ENCODE measurements at places on chromosomes 12 and 14.

GRCh38 chr12:93107514-93108312, 178.6 kb upstream of the EEA1 start:
- no peak for DNase-seq

DNA sequence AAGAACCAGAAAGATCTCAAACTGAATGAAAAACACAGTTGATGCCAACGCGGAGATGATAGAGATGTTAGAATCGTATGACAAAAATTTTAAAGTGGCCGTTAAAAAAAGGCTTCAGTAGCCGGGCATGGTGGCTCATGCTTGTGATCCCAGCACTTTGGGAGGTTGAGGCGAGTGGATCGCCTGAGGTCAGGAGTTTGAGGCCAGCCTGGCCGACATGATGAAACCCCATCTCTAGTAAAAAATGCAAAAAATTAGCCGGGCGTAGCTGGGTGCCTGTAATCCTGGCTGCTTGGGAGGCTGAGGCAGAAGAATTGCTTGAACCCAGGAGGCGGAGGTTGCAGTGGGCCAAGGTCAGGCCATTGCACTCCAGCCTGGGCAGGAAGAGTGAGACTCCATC, 5.4 kb upstream of the ACVRL1 start:
- no peak for DNase-seq

- no peak for DNase-seq
Observed at GRCh38 chr12:65830305-65830704, 6.0 kb downstream of the HMGA2 start.

DNA sequence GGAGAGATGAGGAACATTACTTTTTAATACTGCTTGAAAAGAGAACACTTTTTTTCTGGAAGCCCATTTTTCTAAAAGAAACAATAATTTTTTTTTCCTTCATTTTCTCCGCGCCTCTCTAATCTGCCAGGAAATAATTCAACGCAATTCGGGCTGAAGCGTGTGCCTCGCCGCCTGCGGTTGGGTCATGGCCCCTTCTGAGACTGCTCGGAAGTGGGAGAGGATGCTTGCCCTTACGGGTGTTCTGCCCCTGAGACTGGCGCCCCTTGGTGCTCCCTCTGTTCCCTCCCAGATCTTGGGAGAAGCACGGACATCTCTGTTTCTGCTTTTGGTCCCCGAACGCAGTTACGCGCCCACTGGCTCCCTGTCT, 332 bp upstream of the TBC1D30 start:
- no peak for DNase-seq

GRCh38 chr14:41973178-41973577, 366.5 kb downstream of the LRFN5 start:
- DNase-seq = no peak

- no peak for DNase-seq
Observed at GRCh38 chr14:39366460-39367386, 65.5 kb downstream of the FBXO33 start.

- no peak for DNase-seq
Observed at GRCh38 chr14:74863274-74863673, 12.7 kb downstream of the PROX2 start.

DNA sequence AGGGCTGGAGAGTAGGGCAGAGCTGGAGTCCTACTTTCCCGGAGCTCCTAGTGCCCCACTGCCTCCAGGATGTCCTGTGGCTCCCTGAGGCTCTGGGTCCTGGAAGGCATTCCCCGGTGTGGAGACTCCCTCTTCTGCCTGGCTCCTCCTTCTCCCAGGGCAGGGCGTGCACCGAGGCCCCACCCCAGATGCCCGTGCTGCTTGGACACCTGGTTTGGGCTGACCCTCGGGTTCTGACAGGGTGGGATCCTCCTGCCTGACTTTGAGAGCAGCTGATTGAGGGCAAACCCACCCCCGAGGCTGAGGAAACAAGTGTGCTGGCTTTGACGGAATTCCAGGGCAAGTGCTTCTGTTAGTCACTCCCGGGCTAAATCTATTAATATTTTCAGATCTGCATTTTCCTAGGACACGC, 15.4 kb downstream of the TEAD4 start:
- peak; percentile 41 for DNase-seq

DNA sequence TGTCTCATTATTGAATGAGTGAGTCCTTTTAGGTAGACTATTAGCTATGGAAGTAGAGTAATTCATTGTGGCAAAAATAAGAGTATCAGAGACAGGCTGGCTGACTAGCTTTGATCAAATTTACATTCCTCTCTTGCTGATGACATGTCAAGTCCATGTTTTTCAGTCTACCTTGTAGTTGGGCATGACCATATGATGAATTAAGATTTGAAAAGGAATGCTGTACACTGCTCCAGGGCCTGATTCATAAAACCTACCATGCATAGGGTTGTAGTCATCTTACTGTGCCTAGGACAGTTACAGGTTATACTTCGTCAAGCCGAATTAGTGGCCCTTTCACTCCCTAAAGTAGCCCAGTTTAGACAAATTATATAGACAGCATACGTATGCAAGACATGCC, 545.7 kb upstream of the MIS18BP1 start:
- no peak for DNase-seq

- peak; percentile 59 for DNase-seq
Observed at GRCh38 chr14:104150136-104151025, 12.0 kb downstream of the KIF26A start.

DNA sequence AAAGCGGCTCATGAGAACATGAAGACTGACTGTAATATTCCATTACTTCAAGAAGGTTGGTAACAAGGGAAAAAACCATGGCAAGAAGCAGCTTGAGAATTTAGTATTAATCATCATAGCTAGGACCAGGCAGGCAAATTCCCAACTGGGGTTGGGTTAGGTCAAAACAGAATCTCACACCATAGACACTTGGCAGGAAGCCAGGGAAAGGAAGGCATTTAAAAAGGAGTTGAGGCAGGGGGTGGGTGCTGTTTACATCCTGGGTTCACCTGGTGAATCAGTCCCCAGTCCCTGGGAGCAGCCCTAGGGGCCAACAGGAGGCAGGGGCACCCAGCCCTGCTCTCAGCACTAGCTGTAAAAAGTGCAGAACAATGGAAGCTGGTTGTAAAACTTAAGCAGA, 108.6 kb downstream of the EGLN3 start:
- DNase-seq = no peak

- no peak for DNase-seq
Observed at GRCh38 chr12:33818313-33818712, 204.0 kb upstream of the ALG10 start.

DNA sequence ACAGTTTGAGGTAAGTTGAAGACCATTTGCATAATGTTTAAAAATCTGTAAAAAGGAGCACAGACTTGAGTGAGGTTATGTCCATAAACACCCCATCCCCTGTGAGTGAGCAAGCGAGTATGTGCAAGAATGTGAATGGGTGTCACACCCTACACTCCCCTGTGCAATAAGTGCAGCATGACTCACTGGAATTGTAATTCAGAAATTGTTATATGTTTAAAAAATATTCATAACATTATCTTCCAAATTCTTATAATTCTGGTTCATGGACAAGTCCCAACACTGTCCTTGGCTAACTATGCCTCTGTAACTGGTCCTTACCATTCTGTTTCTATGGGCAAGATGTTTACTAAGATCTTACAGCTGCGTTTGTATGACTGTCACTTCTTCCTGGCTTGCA, 207.8 kb upstream of the FAR2 start:
- peak; percentile 11 for DNase-seq

GRCh38 chr14:50229681-50230080, 1.7 kb downstream of the SOS2 start:
- no peak for DNase-seq

DNA sequence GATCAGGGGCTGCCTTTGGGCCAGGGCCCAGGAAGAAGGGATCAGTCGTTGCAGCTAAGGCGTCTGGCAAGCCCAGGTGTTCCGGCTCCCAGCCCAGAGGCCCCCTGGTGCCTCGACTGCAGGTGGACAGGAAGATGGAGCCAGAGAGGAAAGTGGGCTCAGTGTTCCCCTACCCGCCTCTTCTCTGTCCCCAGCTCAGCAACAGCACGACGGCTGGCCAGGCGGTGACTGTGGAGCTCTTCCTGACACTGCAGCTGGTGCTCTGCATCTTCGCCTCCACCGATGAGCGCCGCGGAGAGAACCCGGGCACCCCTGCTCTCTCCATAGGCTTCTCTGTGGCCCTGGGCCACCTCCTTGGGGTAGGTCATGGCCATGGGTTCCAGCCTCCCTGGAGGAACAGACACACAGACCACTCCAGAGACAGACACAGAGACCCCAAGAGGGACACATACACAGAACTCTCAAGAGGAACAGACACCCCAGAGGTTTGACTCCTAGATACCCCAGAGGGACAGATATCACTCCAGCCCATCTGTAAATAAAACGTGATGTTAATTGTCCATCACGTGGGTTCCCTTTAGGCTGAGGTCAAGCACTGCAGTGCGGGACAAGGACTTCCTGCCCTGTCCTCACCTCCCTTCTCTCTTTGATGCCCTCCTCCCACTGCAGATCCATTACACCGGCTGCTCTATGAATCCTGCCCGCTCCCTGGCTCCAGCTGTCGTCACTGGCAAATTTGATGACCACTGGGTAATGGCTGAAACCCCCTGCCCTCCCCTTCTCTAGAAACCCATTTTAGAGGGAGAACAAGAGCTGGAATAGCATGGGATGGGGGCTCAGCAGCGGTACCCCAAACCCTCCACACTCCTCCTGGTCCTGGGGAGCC, 3.7 kb downstream of the AQP2 start:
- no peak for DNase-seq

- peak; percentile 26 for DNase-seq
Observed at GRCh38 chr12:88638966-88639760, 58.9 kb upstream of the KITLG start.

All from AG08395 (cell line).